Central memory CD4-positive, alpha-beta T cell (primary cell): ENCODE measurements at places on chromosomes 12 and 14.
A peak's percentile ranks its signal among the peaks of the same experiment; 100 is the strongest.

DNA sequence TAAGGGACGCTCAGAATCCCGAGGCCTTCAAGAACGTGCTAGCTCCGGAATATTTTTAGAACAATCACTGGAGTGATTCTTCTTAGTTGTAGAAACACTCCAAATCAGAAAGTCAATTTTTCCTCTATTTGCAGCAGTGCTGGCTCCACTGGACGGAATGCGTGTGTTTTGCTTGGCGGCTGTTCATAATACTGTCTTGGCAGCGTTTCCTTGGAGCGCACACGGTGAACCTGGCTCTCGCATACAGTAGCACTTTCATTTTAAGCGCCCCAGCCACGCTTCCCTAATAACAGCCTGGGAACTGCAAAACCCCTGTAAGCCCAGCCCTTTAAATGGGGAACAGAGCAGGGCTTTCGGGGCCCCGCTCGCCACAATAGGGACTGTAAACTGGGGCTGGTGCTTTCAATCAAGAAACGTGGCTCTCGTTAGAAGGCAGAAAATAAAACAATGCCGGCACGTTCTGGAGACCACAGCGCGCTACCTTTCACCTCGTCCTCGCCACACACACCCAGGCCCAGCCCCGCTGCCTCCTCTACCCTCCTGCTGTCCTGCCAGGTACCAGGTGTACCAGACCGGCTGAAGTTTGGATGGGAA is 79.9 kb downstream of the BCL11B start:
- DNase-seq, result peak; percentile 40

DNA sequence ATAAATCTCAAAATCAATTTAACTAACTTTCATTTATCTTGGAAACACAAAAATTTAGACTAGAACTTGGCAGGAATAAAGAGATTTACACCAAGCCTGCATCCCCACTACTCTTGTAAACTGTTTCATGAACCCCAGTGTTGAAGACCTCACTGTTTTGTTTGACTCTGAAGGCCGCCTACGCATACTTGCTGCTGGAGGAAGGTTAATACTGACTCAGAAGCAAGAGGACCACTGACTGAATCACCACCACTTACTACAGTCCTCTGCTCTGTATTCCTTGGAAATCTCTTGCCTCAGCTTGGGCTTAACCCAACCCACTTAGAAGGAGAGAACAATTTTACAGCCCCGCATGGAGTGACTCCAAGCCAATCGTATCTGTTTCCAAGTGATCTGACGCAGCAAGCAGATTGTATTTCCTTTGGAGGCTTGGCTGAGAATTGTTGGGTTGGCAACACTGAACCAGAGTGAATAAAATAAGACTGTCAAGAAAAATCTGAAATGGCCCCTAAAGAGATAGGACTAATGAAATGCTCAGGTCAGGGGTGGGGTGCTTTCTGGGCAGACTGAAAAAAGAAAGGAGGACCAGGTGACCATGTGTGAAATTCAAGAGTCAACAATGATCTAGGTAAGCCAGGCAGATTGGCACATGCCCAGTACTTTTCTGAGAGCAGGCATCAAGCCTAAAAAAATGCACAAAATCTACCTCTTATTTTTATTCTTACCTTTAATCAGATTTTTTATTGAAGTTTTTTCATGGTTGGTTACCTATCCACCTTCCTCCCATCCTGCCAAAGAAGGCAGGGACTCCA is 248.6 kb downstream of the ZFP36L1 start:
- DNase-seq, result no peak

GRCh38 chr12:99393763-99394162 is 253.8 kb upstream of the GARIN6 start:
- no peak for DNase-seq

- no peak for DNase-seq
Measured at GRCh38 chr12:53983950-53984572, 885 bp upstream of the HOXC10 start.

- no peak for DNase-seq
Measured at GRCh38 chr12:27523305-27523641, 733 bp upstream of the PPFIBP1 start.

DNA sequence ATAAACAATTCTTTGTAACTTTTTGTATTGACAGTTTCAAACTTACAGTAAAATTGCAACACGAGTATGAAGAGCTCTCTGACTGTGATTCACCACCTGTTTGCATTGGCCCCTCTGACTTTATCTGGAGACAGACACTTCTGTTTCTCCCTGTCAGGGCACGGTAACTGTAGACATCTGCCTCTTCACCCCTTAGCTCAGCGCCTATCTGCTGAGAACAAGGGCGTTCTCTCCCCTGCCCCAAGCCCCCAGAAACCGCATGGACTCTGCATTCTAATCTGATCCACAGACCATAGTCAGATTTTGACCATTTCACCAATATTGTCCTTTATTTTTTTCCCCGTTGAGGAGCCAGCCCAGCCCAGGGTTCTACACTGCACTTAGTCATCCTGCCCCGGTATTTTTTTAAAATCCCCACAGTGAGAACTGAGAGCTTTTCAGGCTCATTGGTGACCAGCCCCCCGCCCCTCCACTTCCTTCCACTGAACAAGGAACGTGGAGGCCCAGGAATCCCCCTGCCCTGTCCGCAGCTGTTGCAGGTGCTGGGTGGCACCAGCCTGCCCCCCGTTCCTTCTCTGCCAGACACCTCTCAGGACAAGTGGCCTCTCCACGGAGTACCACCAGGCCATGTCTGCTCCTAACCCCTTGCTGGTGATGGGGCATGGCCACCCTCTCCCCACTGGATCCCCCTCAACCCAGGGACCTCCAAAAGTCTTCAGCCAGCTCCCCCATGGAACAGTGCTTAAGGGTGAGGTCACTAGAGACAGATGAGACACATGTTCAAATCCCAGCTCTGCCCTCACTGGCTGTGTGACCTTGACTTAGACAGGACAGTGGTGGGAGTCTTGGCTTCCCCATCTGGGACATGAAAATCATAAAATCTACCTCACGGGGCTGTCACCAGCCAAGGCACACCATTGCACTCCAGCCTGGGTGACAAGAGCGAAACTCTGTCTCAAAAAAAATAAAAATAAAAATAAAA is 11.2 kb downstream of the RHOF start:
- DNase-seq, result no peak

DNA sequence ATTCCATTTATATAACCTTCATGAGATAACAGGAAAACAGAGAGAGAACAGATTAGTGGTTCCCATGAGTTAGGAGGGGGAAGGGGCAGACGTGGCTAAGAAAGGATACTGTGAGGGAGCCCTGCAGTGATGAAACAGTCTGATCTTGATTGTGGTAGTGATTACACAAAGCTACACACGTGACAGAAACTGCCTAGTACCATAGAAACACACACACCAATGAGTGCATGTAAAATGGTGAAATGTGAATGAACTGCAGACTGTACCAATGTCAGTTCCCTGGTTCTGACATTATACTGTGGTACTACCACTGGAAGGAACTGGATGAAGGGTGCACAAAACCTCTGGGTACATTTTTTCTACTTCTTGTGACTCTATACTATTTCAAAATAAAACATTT is 36.9 kb downstream of the NRDE2 start:
- DNase-seq, result no peak

DNA sequence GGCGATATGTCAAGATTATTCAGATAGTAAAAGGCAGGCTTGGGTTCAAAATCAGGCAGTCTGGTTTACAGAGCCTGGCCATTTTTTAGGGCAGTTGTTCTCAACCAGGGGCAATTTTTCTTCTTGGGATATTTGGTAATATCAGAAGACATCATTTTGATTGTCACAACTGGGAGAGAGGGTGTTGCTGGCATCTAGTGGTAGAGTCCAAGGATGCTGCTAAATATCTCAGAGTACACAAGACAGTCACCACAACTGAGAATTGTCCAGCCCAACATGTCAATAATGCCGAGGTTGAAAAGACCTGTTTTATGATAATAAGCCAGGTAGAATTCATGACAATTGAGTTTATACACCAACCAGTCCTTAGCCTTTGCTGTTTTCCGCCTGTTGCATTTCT is 733.9 kb downstream of the NRXN3 start:
- DNase-seq, result no peak
